Esophagus squamous epithelium (tissue), 5 donors: ENCODE measurements at places on chromosomes 6 and 20. TPM values are rescaled to one million over a fixed set of nuclear protein-coding genes. Genes with fewer than 3 reads are reported as not detected.

C6orf132 gene
- total RNA-seq, result 110 TPM

- no peak for DNase-seq
Observed at GRCh38 chr6:20341096-20341495, 60.6 kb upstream of the E2F3 start.

GRCh38 chr6:150043096-150043495 lies 17.8 kb upstream of the RAET1L start:
- no peak for DNase-seq

GRCh38 chr6:1809291-1809988 lies 199.7 kb downstream of the FOXC1 start:
- no peak for DNase-seq

- no peak for DNase-seq
Observed at GRCh38 chr6:149139782-149140136, 177.8 kb upstream of the TAB2 start.

DNA sequence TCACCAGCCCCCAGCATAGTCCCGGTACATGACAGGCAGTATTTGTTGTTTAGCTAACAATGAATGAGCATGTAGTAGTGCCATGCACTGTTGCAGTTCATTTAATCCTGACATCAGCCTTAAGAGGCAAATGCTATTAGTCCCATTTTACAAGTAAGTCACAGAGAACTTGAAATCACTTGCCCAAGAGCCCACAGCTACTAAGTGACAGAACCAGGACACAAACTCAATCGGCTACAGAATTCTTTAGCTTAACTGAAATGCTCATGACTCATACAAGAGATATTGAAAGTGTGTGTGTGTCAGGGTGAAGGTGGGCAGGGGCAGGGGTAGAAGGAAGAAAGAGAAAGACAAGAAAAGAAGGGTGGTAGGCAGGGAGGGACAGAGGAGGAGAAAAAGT lies 52.7 kb downstream of the UNC5CL start:
- DNase-seq, result no peak

- DNase-seq, result no peak
Observed at GRCh38 chr6:11330413-11330760, 97.9 kb upstream of the NEDD9 start.

DNA sequence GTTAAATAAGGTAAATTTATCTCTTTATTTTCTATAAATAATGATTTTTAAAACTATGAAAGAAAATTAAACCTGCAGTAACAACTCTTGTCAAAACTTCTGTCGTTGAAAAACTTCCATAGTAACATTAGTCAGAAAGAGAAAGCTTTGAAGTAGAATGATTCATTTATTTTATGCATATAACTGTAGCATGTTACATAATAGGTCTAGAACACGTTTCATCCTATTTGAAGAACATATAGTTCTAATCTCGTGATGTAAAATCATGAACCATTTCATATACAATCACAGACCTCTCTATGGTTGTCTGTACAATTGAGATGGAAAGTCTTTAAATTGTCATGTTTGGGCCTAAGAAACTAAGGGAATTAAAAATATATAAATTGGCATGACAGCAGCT lies 61.3 kb upstream of the MYLIP start:
- DNase-seq, result no peak

DNA sequence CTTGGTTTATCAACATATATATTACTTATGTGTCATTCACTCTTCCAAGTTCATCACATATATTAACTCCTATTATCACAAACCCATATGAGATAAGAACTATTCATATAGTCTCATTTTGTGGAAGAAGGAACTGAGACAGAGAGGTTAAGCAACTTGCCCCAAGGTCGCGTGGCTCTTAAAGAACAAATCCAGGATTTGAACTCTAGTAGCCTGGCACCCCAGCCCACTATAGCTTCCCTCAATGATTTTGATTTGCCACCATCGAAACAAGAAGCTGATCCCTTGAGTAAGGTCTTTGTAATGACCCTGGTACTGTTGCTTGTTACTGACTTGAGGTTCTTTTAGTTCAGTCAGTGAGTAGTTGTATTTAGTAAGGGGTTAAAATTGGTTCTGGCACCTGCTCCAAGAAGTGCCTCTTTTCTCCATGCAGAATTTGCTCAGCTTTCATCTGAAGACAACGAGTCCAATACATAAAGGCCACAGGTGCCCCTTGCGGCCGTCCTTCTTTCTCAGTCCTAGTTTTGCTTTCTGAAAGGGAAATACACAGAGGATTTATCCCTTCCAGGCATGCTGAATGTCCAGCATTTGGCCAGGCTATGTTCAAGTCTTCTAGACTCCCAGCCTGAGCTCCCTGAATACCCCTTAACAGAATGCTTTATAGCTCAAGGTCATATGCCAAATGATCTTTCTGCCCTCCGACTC lies 253.0 kb downstream of the TBC1D7 start:
- DNase-seq, result no peak

DNA sequence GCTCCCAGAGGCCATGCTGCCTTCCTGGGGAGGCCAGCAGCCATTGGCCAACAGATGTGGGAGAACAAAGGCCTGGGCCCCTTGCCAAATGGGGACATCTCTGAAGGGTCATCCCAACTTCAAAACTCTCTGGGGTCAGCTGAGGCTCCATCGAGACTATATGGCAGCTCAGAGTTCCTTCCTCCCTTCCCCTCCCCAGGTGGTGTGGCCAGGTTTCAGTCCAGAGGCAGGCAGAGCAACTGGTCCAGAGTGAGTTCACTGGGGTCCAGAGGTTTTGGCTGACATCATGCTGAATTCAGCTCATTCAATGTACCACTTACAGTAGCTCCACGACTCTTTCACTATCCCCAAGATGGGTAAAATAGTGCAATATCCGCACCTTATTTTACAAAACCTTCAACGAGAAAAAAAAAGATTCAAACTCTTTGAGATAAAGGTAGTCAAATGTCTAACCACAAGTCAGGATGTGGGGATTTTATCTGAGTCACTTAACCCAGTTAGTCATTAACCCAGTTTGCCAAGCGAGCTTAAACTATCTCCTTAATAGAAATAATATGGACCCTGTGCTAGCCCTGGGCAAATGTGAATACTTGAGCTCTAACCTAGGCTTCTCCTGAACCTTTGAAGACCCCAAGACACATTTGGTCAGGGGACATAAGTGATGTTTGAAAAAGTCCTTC lies 108.4 kb upstream of the PLEKHG1 start:
- DNase-seq, result no peak
